ENCODE measurements at places on chromosomes 16 and 17.

DNA sequence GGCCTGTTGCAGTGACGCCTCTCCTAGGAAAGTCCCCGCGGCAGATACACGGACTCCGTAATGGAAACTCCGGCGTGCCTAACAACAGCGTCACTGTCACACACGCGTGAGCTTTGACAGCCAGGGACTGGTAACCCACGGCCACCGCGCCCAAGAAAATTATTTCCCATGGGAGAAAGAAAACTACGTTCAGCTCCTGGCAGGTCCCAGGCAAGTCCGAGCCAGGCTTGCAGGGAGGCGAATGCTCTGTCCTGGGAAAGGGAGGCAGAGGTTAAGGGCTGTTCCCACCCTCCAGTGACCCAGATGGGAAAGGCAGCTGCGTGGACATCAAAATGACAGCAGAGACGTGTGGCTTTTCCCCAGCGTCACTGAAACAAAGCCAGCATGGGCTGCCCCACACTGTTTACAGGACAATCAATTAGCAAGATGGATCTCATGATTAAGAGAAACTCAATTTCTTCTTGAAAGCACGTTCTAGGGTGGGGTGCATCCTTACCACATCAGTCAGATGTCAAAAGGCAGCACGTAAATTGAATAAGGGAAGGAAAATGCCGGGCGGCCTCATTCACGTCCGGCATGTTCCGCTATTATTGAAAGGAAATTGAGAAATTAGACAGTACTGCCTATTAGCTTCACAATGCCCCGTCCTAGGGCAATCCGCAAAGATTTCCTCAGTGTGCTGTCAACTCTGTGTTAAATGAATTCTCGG lies 82.5 kb downstream of the NXN start:
- no peak for DNase-seq

- DNase-seq = no peak
These were observed 83.2 kb downstream of the GRIN2A start for GRCh38 chr16:10098991-10099390.

- no peak for DNase-seq
These were observed 309.4 kb upstream of the CDH5 start for GRCh38 chr16:66057057-66057456.

DNA sequence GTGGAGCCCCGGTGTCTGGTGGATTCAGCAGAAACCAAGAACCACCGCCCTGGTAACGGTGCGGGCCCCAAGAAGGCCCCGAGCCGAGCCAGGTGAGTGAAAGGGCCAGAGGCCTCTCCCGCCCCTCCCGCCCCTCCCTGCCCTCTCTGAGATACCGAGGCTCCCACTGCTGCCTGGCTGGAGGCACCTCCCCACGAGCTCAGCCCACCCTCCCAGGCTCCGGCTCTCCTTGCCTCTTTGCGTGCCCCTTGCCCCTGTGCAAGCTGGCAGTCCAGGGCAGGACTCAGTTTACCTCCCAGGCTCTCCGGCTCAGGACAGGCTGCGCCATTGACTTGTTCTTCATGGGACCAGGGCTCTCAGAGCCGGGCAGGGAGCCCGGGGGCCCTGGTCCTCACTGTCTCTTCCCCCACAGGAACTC lies 14.1 kb upstream of the MYO15B start:
- no peak for DNase-seq

DNA sequence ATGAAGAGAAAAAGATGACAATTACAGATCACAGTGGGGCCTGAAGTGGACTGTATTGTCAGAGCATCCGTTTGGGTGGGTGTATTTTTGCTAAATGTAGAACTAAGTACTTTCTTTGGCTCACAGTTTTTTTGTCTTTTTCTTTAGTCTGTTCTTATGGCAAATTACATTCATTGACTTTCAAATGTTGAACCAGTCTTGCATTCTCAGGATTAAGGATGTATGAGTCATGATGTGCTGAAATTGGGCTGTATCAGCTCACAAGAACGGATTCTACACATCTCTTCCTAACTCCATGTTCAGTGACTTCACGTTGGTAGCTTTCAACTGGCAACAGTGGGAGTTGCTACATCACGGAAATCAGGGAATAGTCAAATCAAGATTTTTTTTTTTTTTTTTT lies 66.5 kb downstream of the TEX2 start:
- no peak for DNase-seq

GRCh38 chr17:77802333-77802615 lies 156.2 kb upstream of the TNRC6C start:
- DNase-seq = no peak

GRCh38 chr17:66549731-66550207 lies 247.4 kb downstream of the PRKCA start:
- DNase-seq = no peak

- peak; percentile 22 for DNase-seq
These were observed 136.6 kb upstream of the RPH3AL start for GRCh38 chr17:488993-489757.

GRCh38 chr16:21703589-21704174 lies 39.9 kb downstream of the OTOA start:
- DNase-seq = peak; percentile 3

- peak; percentile 59 for DNase-seq
These were observed at the start of gene BAIAP3 for GRCh38 chr16:1333149-1333812. TSS of gene BAIAP3 (plus strand) at chr16:1333645. CDS start at chr16:1338550, 4,905 bp downstream.

DNA sequence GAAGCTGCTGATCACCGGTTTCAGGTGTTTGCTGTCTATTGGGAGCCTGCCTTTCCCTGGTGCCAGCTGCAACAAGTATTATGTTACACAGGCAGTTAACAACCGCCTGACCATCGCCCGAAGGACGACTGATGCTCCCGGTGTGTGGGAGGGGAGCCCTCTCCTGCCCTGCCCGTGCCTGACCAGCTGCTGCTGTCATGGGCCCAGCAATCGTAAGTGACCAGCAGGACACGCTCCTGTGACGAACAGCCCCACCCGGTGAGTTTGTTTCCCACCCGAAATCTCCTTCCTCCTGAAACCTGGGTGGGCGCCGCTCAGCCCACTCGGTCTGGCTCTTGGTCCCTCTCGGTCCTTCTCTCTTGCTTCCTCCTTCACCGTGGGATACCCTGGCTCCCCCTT lies 17.9 kb upstream of the UBE2I start:
- DNase-seq = no peak

GRCh38 chr16:83134638-83135037 lies 507.9 kb downstream of the CDH13 start:
- DNase-seq = no peak

DNA sequence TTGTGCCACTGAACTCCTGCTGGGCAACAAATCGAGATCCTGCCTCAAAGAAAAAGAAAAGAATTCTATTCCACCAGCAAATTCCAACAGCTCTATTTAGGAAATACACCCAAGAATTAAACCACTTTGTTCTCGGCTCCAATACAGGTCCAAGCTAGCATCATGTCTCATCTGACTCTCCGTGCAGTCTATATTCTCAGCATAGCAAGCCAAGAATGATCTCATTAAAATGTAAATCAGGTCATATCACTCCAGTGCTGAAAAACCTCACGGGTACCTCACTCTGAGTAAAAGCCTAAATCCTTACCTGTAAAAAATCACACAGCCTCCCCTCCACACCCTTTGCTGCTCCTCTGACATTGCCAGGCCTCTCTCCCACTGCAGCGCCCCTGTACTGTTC lies 23.9 kb downstream of the UBE2G1 start:
- no peak for DNase-seq

DNA sequence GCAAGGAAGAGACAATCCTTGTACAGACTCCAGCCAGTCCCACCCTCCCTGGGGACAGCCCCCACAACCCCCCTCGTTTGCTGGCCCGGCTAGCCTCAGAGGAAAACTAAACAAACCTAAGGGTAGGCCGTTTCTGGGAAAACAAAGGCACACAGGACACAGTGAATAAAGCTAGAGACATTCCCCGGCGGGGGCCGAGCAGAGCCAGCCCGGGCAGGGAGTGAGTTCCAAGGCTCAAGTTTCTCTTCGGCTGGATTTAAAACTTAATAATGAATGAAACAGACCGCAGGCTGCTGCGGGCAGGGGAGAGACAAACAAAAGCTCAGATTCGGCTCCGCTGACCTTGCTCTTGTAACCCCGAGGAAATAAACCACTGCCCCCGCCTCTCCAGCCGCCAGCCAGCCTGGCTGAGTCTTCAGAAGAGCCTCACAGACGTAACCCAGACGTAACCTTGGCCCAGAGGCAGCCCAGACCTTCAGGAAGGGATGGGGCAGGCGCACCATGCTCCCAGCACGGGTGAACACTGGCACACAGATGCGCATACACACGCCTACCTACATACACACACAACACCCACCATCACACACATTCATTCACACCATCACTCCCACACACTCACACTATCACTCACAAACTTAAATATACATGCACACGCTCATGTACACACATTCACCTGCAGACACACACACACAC lies 216.0 kb downstream of the ZNF423 start:
- no peak for DNase-seq

Measured in LoVo (cell line).